ENCODE measurements at places on chromosomes 5 and 9.

- DNase-seq, result no peak
Observed at GRCh38 chr5:68708842-68709170, 385.0 kb upstream of the SLC30A5 start.

DNA sequence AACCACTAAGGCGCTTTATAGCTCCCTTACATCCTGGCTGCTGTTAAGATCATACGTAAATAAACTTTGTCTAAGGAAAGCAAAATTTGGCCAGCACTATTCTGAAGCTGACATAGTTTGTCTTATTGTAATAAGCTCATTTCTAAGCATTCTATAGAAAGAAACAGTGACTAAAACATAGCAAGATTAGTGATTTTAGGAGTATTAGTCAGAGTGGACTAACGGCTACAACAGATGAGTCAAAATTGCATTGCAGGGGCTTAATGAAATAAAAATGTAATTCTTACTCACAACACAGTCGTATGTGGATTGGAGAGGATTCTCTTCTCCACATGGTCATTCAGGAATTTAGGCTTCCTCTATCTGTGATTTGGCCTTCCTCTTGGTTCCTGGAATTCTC, 347.6 kb downstream of the GADD45G start:
- DNase-seq, result no peak

GRCh38 chr5:163252950-163253349, 184.4 kb upstream of the CCNG1 start:
- no peak for DNase-seq

DNA sequence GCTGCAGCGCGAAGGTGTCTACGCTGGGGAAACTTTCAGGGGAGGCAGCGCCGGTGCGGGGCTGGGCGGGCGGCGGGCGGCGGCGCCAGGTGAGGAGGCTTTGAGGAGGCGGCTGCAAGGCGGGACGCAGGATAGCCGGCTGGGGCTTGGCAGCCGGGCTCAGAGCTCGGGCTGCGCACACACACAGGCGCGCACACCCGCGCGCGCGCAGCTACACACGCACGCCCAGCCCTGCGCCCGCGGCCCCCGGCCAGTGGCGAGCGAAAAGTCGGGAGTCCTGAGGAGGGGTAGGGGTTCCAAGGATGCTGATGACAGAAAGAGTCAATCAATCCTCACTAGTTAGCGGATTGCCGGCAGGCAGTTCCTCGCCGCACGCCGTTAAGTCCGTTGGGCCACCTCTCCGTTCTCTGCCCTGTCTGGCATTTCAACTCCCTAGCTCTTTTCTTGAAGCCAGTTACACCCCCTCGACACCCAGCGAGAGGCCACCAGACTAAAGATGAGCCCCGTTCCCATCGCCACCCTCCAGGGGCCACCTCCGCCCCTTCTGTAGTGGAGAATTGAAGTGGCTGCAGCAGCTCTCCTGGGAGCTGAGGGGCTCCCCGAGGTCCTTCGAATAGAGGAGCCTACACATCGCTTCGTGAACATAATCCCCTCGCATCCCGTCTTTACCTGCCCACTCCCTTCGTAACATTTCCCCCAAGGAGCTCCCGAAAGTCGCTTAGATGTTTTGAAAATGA, 1640.3 kb upstream of the C9orf72 start:
- no peak for DNase-seq

GRCh38 chr5:13773649-13774048, 170.8 kb downstream of the DNAH5 start:
- no peak for DNase-seq

DNA sequence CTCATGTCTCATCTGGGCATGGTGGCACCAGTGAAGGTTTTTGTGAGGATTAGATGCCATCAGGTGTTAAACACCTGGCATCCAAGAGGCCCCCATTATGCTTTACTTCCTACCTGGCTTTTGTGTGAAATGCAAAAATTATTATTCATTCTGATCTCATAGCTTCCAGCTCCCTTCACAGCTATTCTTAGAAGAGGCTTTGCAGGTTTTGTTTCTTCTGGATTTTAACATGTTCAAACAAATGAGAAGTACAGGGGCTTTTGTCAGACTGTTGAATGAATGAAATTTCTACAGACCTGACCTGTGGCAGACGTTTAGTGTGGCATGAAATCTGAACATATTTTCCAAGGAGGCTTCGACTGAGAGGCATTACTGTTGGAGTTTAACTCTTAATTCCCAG, 14.3 kb upstream of the CORO2A start:
- no peak for DNase-seq

- no peak for DNase-seq
Observed at GRCh38 chr9:27196383-27196782, 87.4 kb downstream of the TEK start.

GRCh38 chr9:76655971-76656370, 108.3 kb upstream of the PCA3 start:
- no peak for DNase-seq

- no peak for DNase-seq
Observed at GRCh38 chr9:131239161-131239975, 36.9 kb downstream of the FAM78A start.

GRCh38 chr9:86460216-86461002, 106.2 kb upstream of the TUT7 start:
- DNase-seq, result no peak

DNA sequence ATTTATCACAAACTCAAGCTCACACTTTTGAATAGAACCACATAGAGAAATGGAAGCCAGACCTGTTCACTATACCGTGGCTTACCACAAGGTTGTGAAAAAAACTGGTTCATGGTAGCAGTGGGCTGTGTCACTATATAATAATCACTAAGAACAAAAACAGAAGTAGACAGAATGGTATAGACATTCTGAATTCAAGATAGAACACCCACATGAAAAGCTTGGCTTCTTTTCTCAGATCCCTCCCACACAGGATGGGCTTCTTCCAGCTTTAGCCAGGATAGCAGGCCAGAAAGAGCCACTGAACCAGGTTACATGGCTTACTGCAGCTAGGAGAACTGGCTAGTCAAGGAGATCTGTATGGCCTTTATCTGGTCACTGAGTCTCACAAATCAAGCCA, 6.1 kb upstream of the NRG2 start:
- DNase-seq, result no peak

DNA sequence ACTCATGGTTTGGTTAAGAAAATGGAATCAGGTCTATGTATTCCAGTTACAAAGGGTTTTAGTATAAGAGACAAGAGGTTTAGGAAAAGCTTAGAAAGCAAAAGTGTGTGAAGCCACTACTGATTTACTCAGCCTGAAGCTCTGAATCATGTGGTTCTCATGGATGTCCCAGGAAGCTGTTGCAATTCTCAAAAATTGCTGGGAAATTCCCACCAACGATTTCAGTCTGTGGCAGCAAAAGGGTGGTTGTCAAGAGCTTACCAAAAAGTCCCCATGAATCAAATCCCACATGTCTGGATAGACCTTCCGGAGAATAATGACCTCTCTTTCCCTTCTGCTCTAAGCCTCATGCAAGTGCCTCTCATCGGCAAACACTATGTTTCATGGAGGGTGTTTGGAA, 929.9 kb downstream of the TLE4 start:
- no peak for DNase-seq

GRCh38 chr9:87513161-87513560, 15.5 kb downstream of the DAPK1 start:
- DNase-seq, result no peak

DNA sequence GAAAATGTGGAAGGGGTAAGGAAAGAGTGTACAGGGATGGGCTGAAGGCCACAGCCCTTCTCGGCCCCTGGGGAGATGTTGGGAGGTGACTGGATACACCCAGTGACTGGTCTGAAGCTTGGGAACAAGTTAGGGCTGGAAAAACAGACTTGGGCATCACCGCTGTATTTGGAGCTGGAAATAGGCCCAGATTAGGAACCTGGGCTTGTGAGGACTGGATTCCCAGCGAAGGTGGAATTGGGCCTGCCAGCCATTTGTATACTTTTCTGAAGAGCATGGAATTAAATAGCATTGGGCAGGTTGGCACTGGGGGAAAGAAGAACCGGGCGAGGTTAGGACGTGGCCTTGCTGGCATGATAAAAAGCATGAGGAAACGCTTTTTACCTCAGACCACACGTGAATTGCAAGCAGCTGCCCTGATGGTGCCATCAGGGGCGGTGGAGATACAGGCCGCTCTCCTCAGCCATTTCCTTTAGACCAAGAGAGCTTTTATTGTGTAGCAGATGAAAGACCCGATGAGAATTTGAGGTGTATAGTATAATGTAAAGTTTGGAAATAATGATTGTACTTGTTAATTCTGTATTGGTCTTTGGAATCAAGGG, 37.8 kb downstream of the OTULIN start:
- no peak for DNase-seq

- DNase-seq, result no peak
Observed at GRCh38 chr5:44387406-44387805, 1.8 kb downstream of the FGF10 start.

- DNase-seq, result peak; percentile 75
Observed at GRCh38 chr5:111389390-111390082, 122.8 kb downstream of the STARD4 start.

- no peak for DNase-seq
Observed at GRCh38 chr5:124397317-124397716, 349.1 kb downstream of the ZNF608 start.

DNA sequence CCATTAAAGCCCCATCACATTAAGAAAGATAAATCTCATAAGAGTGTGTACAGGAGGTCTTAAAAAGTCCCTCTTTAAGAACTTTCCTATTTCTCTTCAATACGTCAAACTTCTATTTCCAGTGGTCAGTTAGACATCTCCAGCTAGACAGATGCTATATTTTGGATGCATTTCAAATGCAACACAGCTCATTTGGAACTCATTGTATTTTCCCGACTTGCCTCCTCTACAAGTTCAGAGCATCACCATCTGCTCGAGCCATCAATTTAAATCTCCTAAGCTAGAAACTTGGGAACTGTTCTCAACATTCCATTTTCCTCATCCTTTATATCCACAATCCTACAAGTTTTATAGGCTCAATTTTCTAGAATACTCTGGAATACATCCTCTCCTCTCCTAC, 3.2 kb upstream of the UHRF2 start:
- DNase-seq, result no peak

DNA sequence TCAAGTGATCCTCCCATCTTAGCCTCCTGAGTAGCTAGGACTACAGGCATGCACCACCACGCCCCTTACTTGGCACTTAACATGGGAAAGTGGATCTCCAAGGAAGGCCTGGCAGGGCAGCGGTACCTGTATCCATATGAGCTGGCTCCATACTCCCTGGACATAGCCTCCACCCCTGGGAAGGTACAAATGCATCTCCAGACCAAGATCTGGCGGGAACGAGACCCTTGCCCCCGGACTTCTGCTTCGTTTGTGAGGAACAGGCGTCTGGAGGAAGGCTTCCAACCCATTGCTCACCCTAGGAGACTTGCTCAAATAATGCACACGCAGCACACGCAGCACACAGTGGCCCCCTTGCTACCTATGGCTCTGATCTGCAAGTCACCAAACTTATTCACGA, 55.2 kb downstream of the CRB2 start:
- no peak for DNase-seq

DNA sequence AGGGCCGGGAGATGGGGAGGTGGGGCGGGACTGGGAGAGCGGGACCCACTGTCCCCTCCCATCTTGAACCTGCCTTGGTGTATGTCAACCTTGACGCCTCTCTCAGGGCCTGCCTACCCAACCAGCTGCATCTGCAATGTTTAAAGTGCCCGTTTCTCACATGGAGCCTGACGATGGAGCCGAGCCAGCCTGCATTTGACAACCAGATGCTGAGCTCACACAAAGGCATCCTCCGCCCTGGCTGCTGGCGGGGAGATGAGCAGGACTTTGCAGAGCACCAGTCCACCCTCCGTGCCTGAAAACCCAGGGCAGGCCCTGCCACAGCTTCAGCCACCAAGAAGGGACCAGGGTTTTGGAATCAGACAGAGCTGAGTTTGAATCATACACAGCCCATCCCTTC, 141.1 kb upstream of the SMIM23 start:
- DNase-seq, result no peak

DNA sequence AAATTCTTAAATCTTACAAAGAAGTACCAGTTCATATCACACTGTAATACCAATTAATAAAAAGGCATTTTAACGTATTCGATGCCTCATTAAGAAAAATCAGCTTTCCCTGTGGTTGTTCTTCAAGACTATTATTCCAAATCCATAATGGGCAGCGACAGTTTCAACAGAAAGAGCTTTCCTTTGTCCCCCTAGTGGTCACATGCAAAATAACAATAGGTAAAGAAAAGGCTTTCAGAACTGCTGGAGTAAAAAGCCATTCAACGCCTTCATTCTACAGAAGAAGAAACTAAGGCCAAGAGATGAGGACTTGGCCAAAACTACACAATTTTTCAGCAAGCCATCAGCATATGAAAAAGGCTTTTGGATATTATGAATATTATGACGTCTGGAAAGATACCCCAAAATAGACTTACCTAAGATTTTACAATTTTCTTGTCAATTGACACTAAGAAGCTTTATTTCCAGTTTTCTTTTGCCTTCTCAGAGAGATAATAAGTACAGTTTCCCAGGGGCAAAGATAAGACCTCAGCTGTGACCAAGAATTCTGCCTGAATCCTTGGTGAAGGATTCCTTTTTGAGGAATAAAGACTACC, 6.7 kb upstream of the CDH6 start:
- peak; percentile 44 for DNase-seq

All from ACHN (cell line).